ENCODE measurements at places on chromosomes 2 and 18.

DNA sequence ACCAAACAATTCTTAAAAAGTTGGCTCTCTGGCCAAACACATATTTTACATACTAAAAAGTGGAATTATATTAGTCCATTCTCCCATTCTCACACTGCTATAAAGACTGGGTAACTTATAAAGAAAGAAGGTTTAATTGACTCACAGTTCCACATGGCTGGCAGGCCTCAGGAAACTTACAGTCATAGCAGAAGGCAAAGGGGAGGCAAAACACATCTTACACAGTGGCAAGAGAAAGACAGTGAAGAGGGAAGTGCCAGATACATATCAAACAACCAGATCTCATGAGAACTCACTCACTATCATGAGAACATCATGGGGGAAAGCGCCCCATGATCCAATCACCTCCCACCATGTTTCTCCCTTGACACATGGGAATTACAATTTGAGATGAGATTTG is 42.6 kb downstream of the EDAR start:
- no peak for DNase-seq

GRCh38 chr2:44801289-44801840 is 140.1 kb upstream of the SIX3 start:
- no peak for DNase-seq

DNA sequence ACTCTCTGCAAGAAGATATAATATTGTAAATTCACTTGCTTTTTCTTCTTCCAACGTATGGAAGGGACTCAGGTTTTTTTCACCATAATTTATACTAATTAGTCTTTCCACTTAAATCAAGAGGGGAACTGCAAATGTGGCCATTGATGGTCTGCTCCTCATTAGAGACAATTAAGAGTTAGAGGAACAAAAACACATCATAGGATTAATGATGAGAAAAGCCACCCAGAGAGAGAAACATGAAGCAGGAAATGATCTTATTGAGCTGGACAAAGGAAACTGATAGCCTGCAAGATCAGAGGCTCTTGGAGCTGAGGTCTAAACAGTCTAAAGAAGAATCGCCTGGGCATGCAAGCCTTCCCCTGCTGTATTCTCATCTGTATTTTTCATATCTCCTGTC is 151.2 kb upstream of the NRP2 start:
- DNase-seq = no peak

DNA sequence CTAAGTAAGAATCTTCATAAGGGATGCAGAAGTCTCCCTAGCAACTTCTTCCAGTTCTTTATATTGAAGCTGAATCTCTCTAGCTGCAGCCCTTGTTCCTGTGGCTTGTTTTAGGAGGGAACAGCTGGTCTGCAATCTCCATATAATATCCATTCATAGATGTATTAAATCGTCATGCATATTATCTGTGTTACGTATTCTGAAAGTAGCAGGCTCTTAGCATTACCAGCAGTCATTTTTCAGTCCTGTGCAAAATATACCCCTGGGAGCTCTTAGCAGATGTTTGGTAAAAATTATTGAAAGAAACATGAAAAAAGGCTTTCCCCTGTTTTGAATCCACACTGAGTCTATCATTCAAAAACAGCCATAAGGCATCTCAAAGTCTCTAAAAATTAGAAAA is 385.3 kb downstream of the IRS1 start:
- DNase-seq = no peak

DNA sequence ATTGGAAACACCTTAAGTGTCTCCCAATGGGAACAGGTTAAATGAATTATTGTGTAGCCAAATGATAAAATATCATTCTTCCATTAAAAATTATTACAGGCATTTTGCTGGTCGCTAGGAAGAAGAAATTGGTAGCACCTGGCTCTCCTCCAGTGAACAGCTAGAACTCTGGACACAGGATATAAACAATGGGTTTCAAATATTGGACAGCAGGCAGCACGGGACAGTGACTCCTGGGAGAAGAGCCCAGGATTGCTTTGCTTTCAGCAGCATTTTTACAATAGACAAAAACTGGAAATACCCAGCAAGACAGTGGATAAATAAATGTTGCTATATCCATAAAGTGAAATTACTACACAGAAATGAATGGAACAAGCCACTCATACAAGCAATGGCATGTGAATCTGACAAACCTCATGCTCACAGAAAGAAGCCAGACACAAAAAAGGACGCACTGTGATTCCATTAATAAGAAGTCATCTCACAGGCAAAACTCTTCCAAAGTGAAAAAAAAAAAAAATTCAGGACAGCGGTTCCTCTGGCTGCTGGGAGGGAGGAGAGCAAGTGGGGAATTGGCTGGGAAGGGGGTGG is 50.5 kb downstream of the LAMA1 start:
- DNase-seq = no peak

DNA sequence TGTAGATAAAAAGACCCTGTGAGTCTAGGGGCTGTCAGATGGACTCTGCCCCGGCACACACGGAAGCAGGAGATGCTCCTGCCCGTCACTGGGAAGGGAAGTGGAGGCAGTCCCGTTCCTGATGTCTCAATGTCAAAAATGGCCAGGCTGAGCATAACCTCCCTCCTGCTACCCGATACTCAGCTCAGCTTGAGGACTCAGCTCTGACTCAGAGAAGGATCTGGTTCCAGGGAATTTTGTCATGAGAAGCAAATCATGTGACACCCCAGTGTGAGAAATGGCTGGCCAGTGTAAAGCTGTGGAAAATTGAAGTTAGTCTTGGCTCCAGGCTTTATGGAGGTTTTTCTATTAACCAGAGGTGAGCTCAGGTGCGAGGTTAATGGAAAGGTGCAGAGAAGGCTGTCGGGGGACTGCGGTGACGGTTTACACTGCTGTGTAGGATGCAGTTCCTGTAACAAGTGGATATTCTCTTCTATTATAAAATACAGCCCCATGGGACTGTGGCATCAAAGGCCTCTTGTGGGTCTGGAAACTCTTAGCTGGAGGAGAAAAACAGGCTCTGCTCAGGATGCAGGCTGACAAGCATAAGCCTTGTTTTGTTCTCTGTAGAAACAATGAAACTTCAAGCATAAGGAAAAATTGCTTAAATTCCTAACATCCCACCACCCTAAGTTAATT is 24.7 kb upstream of the AGAP1 start:
- peak; percentile 81 for DNase-seq

GRCh38 chr2:31299547-31299946 is 65.6 kb downstream of the EHD3 start:
- no peak for DNase-seq

Data from astrocyte (in vitro differentiated cells and primary cell).